GM12865 (cell line): ENCODE measurements at places on chromosomes 4 and X.

- DNase-seq: peak; percentile 72
Measured at GRCh38 chr4:83266689-83267088, 17.9 kb downstream of the COQ2 start.

DNA sequence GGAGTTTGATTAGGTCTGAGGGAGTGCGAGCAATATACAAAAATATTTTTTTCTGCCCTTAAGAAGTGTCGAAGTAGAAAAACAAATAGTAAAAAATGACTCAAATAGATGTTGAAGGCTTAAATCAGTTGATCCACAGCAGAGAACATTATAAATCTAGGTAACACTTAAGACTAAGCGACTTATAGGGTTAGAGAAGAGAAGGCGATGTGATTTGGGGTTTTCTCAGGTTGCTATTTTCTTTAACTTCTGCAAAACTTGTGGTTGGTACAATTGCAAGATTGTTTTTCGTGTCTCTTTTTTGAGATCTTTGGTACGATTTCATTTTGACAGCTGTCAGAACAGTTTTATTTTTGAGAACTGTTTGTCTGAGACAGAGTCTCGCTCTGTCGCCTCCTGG lies 1479.5 kb downstream of the PCDH7 start:
- peak; percentile 4 for DNase-seq

DNA sequence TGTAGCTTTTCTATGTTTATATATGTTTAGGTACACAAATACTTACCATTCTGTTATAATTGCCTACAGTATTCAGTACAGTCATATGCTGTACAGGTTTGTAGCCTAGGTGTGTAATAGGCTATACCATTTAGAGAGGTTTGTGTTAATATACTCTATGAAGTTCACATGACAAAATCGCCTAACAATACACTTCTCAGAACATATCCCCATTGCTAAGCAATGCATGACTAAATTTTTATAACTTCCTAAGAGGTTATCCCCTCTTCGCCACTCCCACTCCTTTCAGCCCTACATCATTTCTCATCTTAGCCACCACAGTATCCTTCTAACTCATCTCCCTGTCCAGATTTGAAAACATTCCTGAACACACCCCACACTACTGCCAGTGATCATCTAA lies 83.7 kb upstream of the ZCCHC13 start:
- DNase-seq: no peak

DNA sequence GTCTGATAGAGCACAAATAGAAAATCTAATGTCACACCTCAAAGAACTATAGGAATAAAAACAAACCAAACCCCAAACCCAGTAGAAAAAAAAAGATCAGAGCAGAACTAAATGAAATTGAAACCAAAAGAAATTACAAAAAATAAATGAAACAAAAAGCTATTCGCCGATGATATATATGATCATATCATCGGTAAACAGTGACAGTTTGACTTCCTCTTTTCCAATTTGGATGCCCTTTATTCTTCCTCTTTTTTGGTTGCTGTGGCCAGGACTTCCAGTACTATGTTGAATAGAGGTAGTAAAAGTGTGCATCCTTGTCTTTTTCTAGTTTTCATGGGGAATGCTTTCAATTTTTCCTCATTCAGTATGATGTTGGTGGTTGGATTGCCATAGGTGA lies 215.3 kb upstream of the AR start:
- DNase-seq: no peak

GRCh38 chr4:43867908-43868307 lies 580.7 kb downstream of the KCTD8 start:
- no peak for DNase-seq
